Renal pelvis (tissue), 12 donors: ENCODE measurements at places on chromosomes 7 and 10.

- DNase-seq = no peak
Measured at GRCh38 chr10:88042160-88043100, 179.0 kb downstream of the PTEN start.

- peak; percentile 2 for DNase-seq
Measured at GRCh38 chr10:96089116-96089515, 41.0 kb upstream of the ZNF518A start.

DNA sequence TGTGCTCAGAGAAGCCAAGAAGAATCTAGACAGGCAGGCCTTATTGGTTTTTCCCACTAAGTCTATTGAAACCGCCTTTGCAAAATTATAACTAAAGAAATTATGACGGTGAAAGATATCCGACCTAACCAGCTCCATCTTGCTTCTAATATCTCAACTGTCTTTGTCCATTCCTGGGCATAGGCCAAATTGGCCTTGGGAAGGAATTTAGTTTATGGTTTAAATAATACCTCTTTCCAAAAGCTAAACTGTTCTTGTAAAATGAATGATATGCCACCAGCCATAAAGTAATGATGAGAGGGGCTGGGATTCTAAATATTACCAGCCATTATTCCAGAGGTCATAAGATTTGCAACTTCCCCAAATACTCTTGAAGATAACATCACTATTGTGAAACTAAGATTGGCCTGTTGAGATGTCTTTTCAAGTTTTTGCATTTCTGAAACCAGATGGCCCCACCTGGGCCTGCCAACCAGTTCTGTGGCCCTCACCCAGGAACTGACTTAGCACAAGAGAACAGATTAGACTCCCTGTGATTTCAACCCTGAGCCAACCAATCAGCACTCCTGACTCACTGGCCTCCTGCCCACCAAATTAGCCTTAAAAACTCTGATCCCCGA is 41.2 kb upstream of the SLC35G1 start:
- DNase-seq = no peak

DNA sequence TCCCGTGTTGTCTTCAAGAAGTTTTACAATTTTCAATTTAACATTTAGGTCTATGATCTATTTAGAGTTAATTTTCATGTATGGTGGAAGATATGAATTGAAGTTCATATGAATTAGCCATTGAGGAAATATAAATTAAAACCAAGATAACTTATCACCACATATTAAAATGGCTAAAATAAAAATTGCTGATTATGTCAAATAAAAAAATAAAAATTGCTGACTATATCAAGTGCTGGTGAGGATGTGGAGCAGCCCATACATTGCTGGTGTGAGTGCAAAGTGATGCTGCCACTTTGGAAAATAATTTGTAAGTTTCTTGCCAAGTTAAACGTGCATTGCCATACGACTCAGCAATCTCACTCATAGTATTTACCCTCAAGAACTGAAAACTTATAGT is 44.6 kb upstream of the AHR start:
- DNase-seq = no peak

DNA sequence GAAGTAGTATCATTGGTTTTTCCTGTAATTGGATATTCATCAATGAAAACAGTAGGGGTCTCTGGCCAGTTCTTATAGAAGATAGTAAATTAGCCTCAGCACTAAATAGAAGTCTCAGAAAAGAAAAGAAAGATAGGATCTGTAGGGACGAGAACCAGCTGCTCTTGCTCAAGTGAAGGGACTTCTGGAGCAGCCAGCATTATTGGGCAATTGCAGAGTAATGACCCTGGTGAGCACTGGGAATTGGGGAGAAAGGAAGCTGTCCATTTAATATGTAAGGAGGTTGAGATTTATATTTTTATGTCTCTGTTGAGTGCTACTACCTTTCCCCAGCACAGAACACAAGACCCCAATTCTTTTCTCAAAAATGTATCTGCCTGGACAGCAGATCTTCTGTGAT is 61.2 kb upstream of the WNT16 start:
- DNase-seq = no peak

DNA sequence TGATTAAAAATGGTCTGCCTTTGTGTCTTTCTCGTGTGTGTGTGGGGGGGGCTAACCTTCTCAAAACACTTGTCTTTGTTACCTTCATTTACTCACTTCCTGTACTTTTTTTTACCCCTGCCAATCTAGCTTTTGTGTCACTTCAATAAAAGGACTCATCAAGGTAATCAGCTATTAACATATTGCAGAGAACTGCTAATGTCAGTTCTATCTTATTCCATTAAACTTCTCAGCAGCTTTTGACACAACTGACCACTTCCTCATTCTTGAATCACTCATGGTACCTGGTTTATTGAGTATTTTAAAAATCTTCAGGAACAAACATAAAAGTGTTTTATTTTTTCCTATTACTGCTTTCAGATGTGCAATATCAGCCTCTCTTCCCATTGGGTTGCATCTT is 59.8 kb downstream of the SLC25A40 start:
- DNase-seq = no peak

DNA sequence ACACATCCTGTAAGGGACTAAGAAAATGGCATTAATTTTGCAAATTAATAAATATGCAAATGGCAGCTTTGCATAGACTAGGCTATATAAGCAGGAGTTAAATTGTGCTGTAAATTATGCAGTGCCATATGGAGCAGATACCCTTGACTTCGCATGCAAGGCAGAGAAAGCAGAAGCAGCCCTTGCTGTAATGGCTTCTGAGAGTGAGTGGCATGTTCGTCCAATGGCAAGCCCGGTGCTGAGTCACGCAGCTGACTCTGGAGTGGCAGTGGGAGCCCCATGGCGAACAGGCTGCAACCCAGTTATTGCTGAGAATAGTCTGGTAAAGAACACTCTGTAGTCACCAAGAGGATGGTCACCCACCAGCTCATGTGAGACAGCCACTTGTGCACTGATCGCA is 1186.5 kb downstream of the TYW1 start:
- DNase-seq = no peak

DNA sequence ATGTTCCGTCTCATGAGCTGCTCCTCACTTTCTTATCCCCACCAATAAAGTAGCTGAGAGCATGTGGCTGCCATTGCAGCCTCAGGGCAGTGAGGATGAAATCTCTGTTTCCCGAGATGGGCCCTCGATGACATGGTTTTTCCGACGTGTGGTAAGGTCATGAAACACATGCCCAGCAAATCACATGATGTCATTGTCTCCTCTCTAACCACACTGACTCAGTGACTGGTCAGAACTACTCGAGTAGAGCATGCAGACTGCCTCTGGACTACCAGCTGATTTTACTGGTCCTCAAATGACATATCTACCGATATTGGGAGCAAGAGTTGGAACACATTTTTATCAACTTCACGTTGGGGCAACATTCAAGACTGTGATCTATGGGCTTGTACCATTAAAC is 786.1 kb downstream of the CNTNAP2 start:
- no peak for DNase-seq

DNA sequence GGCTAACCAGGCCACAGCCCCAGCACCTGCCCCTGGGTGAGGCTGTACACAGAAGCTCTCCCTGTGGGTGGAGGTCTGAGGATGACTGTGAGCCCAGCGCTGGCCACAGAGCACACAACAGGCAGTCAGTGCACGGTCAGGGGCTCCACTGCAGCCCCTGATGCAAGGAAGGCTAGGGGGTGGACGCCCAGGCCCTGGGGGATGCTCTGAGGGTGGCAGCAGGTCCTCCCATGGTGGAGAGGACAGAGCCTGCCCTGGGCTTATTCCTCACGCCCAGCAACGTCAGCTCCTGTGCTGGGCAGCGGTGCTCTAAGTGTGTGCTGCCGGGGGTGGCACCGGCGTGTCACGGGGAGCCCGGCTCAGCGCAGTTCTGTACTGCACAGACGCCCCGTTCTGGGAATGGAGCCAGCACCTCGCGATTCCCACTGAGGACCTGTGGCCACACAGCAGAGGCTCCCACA is 223.2 kb downstream of the MAD1L1 start:
- DNase-seq = no peak

- no peak for DNase-seq
Measured at GRCh38 chr7:152661479-152661878, 14.5 kb downstream of the XRCC2 start.

DNA sequence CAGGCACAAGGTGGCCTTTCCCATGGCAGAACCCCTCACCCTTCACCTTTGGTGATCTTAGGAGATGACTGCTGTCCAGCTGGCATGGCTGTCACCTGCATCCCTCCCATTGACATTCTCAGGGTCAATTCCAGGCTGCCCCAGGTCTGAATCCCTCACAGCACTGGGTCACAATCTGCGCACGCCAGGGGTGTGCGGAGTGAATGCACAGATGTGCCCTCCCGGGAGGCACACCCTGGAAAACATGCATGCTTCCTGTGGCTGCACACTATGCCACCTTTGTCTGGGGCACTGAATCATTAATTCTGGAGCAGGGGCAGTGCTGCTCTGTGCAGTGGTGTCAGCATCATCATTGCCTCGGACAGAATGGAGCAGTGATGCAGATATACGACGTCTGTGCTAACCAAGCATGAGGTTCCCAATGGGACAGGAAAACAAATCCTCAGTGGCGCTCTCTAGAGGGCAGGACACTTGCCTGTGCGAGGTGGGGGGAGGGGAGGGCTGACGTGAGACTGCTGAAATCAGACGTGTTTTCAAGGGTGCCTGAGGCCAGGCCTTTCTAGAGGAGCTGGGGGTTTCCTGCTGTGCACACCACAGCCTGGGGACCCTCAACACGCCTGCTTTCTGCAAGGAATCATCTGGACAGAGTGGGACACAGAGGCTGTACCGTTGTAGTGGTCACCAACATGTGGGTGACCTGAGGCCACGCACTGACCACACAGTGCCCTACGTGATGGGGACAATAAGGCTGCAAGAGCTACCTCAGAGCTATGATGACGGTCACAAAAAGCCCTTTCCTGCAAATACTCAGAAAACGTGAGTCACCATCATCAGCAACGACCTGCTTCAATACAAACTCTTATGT is 77.9 kb downstream of the HIPK2 start:
- DNase-seq = no peak

- DNase-seq = no peak
Measured at GRCh38 chr7:96426027-96426426, 104.1 kb upstream of the SLC25A13 start.

- DNase-seq = no peak
Measured at GRCh38 chr10:70477661-70478162, 855 bp upstream of the PALD1 start.

GRCh38 chr7:151137076-151137675 is 30.3 kb downstream of the GBX1 start:
- no peak for DNase-seq

DNA sequence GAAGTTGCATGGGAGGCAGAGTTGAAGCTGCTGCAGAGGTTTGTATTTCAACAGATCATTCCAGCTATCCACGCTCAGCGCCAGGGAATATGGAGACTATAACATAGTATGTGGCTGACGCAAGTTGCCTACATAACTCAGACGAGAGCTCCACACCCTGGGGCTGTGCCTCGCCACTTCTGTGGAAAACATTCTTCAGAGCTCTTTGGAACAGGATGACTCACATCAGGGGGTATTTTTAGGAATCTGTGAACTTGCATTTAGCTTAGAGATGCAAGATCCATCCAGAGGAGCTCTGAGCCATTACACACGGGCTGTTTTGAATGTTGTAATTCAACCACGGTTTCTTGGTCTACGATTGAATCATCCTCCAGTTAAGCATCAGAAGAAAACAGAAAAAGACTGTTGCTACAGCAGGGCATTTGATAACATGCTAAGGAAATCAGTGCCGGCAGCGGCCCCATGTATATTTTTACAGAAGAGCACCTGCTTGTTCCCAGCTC is 481.5 kb upstream of the AKR1E2 start:
- no peak for DNase-seq

GRCh38 chr7:64653721-64654401 is 12.1 kb upstream of the ZNF107 start:
- no peak for DNase-seq

GRCh38 chr10:84235096-84235495 is 6.2 kb downstream of the LRIT1 start:
- DNase-seq = no peak

- DNase-seq = no peak
Measured at GRCh38 chr7:117014673-117015133, 61.4 kb downstream of the ST7 start.

- DNase-seq = no peak
Measured at GRCh38 chr10:58615237-58615935, 102.7 kb downstream of the BICC1 start.

DNA sequence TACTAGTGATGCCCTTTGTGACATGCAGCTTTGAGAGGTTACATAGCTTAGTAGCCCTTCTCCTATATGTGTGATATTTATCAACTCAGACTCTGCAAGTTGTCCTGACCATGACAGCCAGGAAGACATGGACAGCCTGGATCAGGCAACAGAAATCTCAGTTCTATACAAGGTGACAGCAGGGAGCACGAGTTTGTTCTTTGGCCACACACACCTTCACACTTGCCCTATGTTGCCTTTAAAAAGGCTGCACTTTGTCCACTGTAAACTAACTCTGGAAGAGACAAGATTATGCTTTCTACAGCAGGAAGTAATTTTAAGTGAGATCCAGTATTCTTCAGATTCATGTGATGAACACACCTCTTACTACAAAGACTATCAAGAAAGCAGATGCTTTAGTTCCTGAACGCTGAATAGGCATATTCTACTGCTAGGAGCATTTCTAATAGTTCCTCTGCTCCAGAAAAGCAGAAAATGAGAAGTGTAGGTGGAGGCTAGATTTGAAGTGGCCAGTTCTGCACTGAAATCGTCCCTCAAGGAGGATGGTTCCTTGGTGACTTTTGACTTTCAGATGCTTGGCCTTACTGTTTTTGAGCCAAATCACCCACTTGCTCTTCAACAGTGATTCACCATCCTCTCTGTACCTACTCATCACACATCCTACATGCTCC is 239.2 kb downstream of the COBL start:
- no peak for DNase-seq

DNA sequence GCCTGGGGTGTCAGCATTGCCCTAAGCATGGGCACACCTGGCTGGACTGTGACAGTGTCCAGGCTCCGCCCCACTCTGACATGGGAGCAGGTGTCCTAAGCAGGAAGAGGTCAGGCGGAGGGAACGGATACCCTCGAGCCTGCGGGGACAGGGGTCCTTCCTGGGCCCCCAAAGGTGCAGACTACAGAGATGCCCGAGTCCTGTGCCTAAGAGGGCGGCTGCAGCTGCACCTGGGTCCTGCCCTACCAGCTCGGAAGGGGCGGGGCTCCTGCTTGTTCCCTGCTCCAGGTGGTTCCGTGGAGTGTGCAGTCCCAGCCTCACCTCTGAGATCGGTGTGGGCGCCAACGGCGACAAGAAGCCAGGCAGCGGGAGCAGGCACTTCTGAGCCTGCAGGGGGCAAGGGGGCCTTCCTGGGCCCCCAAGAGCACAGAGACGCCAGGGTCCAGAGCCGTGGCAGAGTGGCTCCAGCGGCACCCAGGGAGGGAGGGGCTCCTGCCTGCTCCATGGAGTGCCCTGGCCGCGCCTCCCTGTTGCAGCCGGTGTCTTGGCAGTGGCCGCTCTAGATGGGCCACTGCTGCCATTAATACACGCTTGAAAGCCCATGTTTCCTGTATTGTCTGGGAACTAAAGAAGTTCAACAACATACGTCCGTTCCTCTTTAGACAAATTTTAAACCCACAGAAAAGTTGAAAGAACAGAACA is 64.5 kb upstream of the CACNA2D1 start:
- no peak for DNase-seq

- DNase-seq = no peak
Measured at GRCh38 chr10:99449023-99449422, 18.6 kb upstream of the GOT1 start.

- DNase-seq = no peak
Measured at GRCh38 chr7:30913821-30914515, 2.3 kb downstream of the AQP1 start.
